ENCODE measurements at places on chromosomes 12 and 14.

- no peak for DNase-seq
These were observed 129.2 kb upstream of the RFLNA start for GRCh38 chr12:124165695-124166094.

GRCh38 chr12:110224379-110225304, 56.4 kb upstream of the ATP2A2 start:
- DNase-seq: no peak

- no peak for DNase-seq
These were observed 6.9 kb downstream of the GALNT9 start for GRCh38 chr12:132322206-132323132.

- DNase-seq: no peak
These were observed 19.4 kb downstream of the TCHP start for GRCh38 chr12:109919456-109919855.

GRCh38 chr14:102951799-102952198, 29.3 kb downstream of the AMN start:
- DNase-seq: no peak

GRCh38 chr12:22687361-22688076, 62.5 kb downstream of the ETNK1 start:
- no peak for DNase-seq

- DNase-seq: no peak
These were observed 46.2 kb upstream of the CCDC91 start for GRCh38 chr12:28144059-28144458.

GRCh38 chr14:32985866-32986265, 47.2 kb downstream of the NPAS3 start:
- DNase-seq: no peak

- peak; percentile 32 for DNase-seq
These were observed 404 bp upstream of the CCDC91 start for GRCh38 chr12:28189784-28190320.

All from DMS79 treated with DMSO at 0.1 percent for 48 hours (cell line).